Activated naive CD4-positive, alpha-beta T cell treated with anti-CD3 and anti-CD28 coated beads for 36 hours (primary cell): ENCODE measurements at places on chromosomes 13 and 19. TPM values are rescaled to one million over a fixed set of nuclear protein-coding genes. Genes with fewer than 3 reads are reported as not detected.

- no peaks in the 10 kb centered on the region for H3K27me3 ChIP-seq
- no peak overlapping the region for H3K27ac ChIP-seq
- peaks cover 3% of the 10 kb centered on the region for H3K36me3 ChIP-seq
- no peak for DNase-seq
- H3K4me3 ChIP-seq = no peak overlapping the region
Observed at GRCh38 chr19:40453151-40453735, 9.1 kb upstream of the SERTAD3 start.

- peaks cover 20% of the 10 kb centered on the region for H3K4me1 ChIP-seq
- H3K36me3 ChIP-seq = peaks cover 4% of the 10 kb centered on the region
- DNase-seq = no peak
- no peaks in the 10 kb centered on the region for H3K27me3 ChIP-seq
Observed at GRCh38 chr13:73910733-73911132, 223.5 kb downstream of the KLF12 start.

DNA sequence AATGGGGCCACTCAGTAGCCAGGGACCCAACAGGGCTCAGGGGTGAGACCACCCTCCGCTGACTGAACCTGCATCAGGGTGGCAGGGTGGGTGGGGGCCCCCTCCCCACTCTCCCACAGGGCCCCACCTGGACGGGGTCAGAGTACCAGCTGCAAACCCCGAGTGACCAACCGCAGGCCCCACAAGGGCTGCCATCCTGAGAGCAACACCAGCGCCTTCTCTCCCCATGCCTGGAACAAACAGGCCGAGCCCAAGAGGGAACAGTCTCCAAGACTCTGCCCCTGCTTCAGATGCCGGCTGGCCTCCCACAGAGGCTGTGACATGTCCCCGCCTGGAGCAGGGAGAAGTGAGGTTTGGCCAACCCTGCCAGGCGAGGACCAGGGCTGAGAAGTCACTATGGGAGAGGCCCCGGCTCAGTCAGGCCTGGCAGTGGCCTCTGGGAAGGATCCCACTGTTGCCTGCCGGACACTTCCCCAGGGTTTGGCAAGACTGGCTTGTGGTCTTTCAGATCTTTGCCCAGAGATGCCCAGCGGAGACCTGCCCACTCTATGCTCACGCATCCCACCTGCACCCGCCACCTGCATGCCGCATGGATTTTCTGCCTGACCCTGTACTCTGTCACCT is 27.2 kb downstream of the MPND start:
- H3K36me3 ChIP-seq = no peaks in the 10 kb centered on the region
- peaks cover 44% of the 10 kb centered on the region for H3K4me1 ChIP-seq
- H3K27me3 ChIP-seq = no peaks in the 10 kb centered on the region
- no peak for DNase-seq

GRCh38 chr19:678791-679388 is 2.7 kb downstream of the FSTL3 start:
- peaks cover 13% of the 10 kb centered on the region for H3K4me1 ChIP-seq
- H3K36me3 ChIP-seq = no peaks in the 10 kb centered on the region
- H3K4me3 ChIP-seq = peak overlapping the region; percentile 75
- DNase-seq = no peak
- H3K27ac ChIP-seq = no peak overlapping the region
- peaks cover 12% of the 10 kb centered on the region for H3K27me3 ChIP-seq

Gene PODNL1
- total RNA-seq = not detected

- no peaks in the 10 kb centered on the region for H3K4me1 ChIP-seq
- H3K27me3 ChIP-seq = no peaks in the 10 kb centered on the region
- no peak overlapping the region for H3K4me3 ChIP-seq
- no peak overlapping the region for H3K27ac ChIP-seq
- DNase-seq = peak; percentile 20
- peaks cover 42% of the 10 kb centered on the region for H3K36me3 ChIP-seq
Observed at GRCh38 chr19:16153582-16154336, 10.3 kb downstream of the HSH2D start.

DNA sequence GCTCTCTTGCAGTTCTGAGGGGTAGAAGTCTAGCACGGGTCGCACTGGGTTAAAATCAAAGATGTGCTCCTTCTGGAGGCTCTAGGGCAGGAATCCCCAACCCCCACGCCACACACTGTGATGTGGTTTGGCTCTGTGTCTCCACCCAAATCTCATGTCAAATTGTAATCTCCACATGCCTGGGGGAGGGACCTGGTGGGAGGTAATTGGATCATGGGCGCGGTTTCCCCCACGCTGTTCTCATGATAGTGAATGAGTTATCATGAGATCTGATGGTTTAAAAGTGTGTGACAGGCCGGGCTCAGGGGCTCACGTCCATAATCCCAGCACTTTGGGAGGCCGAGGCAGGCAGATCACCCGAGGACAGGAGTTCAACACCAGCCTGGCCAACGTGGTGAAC is 26.6 kb upstream of the CALM3 start:
- peaks cover 24% of the 10 kb centered on the region for H3K4me1 ChIP-seq
- H3K27me3 ChIP-seq = no peaks in the 10 kb centered on the region
- no peaks in the 10 kb centered on the region for H3K36me3 ChIP-seq
- no peak overlapping the region for H3K4me3 ChIP-seq

Gene ZNF112
- 0.17 TPM for total RNA-seq

Gene IGFL4
- not detected for total RNA-seq

Gene CGB5
- total RNA-seq = not detected

DNA sequence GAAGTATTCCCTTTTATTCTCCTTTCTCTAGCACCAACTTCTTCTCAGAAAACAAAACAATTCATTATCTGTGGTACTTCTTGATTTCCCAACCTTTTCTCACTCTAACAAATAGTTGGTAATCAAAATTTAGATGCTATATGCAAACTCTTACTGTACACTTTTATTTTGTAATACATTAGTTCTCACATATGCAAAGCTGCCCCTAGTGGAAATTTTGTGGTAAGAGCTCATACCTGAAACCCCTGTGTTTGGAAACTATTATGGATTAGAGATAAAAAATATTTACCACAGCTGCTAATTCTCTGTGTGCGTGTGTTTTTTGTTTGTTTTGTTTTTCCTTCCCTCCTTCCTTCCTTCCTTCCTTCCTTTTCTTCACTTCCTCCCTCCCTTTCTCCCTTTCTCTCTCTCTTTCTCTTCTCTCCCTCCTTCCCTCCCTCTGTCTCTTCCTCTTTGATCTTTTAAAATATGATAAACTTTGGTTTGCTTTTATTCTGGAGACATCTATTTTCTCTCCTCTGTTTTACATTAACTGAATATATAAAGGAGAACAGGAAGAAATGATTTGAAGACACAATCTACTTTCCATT is 537.4 kb downstream of the SLITRK6 start:
- no peaks in the 10 kb centered on the region for H3K4me1 ChIP-seq
- H3K27ac ChIP-seq = no peak overlapping the region

DNA sequence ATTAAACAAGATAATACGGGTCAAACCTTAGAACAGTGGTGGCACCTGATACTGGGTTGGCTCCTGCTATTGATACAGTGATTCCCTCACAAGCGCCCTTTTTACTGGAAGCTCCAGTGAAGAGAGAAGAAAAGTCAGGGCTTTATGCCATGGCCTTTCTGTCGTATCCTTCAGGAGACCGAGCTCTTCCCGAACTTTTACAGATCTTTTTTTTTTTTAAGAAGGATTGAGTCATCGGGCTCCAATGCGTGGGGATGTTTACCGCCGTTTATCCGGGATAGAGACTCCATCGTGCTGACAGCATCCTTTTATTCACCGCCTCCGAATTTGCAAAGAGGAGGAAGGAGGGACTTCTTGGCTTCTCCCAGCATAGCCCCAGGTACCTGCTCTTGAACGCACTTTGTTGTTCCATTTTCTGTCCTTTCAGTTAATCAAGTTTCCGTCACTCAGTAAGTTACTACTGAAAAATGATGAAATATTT is 574 bp downstream of the ZNF227 start:
- H3K36me3 ChIP-seq = peaks cover 41% of the 10 kb centered on the region
- H3K27me3 ChIP-seq = no peaks in the 10 kb centered on the region
- peak overlapping the region; percentile 88 for H3K4me3 ChIP-seq
- H3K27ac ChIP-seq = peak overlapping the region; percentile 89
- DNase-seq = peak; percentile 18
